ENCODE measurements at places on chromosomes 16 and 17. TPM values are rescaled to one million over a fixed set of nuclear protein-coding genes. Genes with fewer than 3 reads are reported as not detected.

The CDH13 gene
- total RNA-seq, result 25.7 TPM

The TRAPPC2L gene
- 26.5 TPM for total RNA-seq

The C1QBP gene
- 172 TPM for total RNA-seq

The AKTIP gene
- 43.2 TPM for total RNA-seq

The CES2 gene
- total RNA-seq, result 22.8 TPM

The SAMD14 gene
- 21.2 TPM for total RNA-seq

The OR1G1 gene
- not detected for total RNA-seq

The DPEP2 gene
- total RNA-seq, result 0.82 TPM

The TPSG1 gene
- total RNA-seq, result not detected

The SYNRG gene
- total RNA-seq, result 24.9 TPM

The ZNF423 gene
- total RNA-seq, result 7.3 TPM

The KRTAP9-4 gene
- not detected for total RNA-seq

The NEUROD2 gene
- 44.8 TPM for total RNA-seq

The ASGR1 gene
- 18.8 TPM for total RNA-seq

The TBC1D28 gene
- under 0.01 TPM for total RNA-seq

The PDILT gene
- not detected for total RNA-seq

The SLFN12 gene
- 2.0 TPM for total RNA-seq

The PLXDC1 gene
- total RNA-seq, result 9.8 TPM

Measured in frontal cortex (tissue), 4 donors.